Activated CD4-positive, alpha-beta memory T cell treated with anti-CD3 and anti-CD28 coated beads, Interleukin-2, amount 10 ng/mL, durations not matched to agents 7 days and 5 days (primary cell): ENCODE measurements at places on chromosomes 12 and 14. TPM values are rescaled to one million over a fixed set of nuclear protein-coding genes. Genes with fewer than 3 reads are reported as not detected.

Gene SLC6A12
- total RNA-seq, result not detected

Gene PRPF39
- 42.7 TPM for total RNA-seq

Gene AQP6
- total RNA-seq, result not detected

Gene SMCO2
- 0.60 TPM for total RNA-seq

Gene KCNH5
- total RNA-seq, result not detected

Gene JPH4
- total RNA-seq, result not detected

Gene SERPINA9
- not detected for total RNA-seq

Gene TAS2R8
- not detected for total RNA-seq

Gene PRH2
- total RNA-seq, result not detected

Gene LRRC43
- not detected for total RNA-seq

Gene TAS2R31
- total RNA-seq, result 1.9 TPM

Gene COCH
- 0.38 TPM for total RNA-seq

Gene SERPINA10
- total RNA-seq, result not detected

Gene RNASE7
- not detected for total RNA-seq

Gene TCL1B
- not detected for total RNA-seq

Gene NACA
- 826 TPM for total RNA-seq

Gene IRAK3
- 1.8 TPM for total RNA-seq

Gene LBHD2
- not detected for total RNA-seq

Gene SLC25A3
- 355 TPM for total RNA-seq

Gene HOTAIR
- total RNA-seq, result not detected

Gene ESPL1
- total RNA-seq, result 88.4 TPM

Gene PKP2
- total RNA-seq, result not detected

Gene KCNA5
- not detected for total RNA-seq

Gene SDR9C7
- not detected for total RNA-seq

Gene FAIM2
- 0.95 TPM for total RNA-seq

Gene GPR132
- 51.4 TPM for total RNA-seq

Gene PRORP
- total RNA-seq, result 44.9 TPM

Gene GPD1
- total RNA-seq, result 0.28 TPM

Gene PUS7L
- total RNA-seq, result 18.8 TPM

Gene BEST3
- not detected for total RNA-seq

Gene CGRRF1
- total RNA-seq, result 13.3 TPM

Gene ERBB3
- total RNA-seq, result 2.3 TPM

Gene PLEKHD1
- 0.15 TPM for total RNA-seq
